NCI-H82 (cell line): ENCODE measurements at places on chromosomes 7 and 10.

DNA sequence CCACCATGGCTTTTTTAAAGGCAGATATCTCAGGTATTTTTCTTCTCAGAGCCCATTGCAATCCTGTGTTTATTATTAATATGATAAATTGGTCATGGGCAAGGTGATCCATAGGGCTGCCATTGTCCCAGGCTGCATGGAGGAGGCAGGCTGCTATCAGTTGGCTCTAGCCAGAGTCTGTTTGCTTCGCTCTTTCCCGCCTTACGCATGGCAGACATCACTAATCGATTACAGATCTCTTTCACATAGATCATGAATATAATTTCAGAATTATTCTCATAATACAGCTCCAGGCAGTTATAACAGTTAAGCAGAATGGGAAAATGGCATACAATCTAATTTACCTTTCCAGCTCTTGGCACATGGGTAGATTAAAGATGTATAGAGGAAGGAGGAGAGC lies 30.4 kb upstream of the HABP2 start:
- DNase-seq: no peak

DNA sequence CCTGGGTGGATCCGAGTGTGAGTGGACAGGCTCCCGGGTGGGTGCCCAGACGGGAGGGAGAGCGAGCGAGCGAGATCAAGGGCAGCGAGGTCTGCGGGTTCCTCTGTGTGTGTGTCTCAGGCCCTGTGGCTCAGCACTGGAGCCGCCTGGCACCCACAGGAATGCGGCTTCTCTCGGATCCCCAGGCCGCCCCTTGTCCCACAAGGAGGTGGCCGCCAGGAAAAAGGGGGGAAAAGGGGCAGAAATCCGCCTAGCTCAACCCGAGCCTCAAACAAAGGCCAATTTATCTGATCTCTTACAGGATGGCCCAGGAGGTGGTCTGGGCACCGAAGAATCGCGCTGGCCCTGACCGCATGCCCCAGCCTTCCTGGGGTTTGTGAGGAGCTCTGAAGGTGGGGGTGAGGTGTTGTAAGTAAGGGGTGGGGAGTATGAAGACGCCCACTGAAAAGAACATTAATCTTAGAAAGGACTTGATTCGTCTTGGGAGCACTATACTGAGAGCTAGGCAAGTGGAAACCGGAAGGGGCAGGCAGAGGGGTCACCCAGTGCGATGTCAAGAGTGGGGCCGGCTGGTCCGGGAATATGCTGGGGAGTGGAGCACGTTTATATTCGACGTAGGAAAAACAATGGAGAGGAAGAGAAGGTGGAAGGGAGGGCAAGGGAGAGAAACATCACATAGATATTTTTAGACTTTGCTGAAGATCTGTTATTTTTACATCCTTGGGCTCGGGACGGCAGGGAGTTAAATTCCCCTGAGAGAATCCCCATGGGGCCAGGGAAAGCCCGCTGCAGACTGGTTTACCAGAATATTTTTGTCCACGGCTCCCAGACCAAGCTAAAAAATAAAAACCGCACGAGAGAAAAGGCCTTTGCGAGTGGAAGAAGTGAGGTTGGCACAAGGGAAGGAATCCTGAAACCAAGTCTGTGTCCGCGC lies 7.2 kb downstream of the DLX5 start:
- no peak for DNase-seq

DNA sequence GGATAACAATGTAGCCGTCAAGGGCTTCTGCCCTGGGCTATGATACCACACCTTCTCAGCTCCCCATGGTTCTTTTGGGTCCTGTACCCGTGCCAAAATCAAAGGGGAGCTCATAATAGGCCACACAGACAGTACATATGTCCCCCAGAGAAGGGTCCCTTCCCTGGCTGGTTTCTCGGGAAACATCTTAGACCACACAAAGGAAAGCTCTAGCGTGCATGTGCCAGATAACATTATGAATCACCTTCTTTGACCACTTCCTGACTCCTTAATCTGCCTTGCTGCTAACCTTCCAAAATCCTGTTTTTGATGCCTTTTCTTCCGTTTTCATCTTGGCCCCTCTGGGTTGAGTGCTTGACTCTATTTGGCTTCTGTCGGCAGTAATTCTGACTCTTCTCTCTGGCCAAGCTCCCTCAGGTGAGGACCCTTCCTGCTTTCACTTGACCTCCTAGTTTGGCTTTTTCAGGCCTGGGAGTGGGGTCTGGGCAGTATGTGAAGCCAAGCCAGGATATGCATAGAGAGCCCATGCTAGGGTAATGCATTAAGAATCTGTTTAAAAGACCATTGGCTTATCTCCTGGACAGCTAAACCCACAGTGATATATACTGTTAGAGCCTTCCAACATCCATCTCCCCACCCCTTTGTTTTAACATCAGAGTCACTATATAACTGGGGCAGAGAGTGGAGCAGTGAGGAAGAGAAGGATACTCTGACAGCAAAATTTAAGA lies 84.8 kb downstream of the ANLN start:
- DNase-seq: no peak

GRCh38 chr7:12827920-12828319 lies 140.5 kb downstream of the ARL4A start:
- no peak for DNase-seq

DNA sequence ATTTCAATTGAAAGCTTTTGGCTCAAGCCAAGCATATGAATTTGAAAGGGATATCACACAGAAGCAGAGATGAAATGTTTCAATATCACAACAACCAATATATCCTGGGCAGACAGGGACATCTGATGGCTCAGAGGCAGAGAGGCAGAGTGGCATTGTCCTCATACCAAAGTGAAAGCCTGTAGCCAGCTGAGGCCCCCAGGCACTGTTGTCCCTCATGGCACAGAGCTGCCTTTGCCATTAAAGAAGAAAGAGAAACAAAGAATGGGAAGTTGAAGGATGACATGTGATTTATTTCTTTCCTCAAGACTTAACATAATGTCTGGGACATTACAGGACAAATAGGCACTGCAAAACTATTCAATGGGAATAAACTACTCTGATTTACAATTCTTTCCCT lies 504.3 kb upstream of the PCDH15 start:
- no peak for DNase-seq

GRCh38 chr7:31202801-31203200 lies 137.7 kb downstream of the NEUROD6 start:
- DNase-seq: peak; percentile 38

GRCh38 chr7:105387508-105388355 lies 989 bp downstream of the SRPK2 start:
- peak; percentile 73 for DNase-seq

DNA sequence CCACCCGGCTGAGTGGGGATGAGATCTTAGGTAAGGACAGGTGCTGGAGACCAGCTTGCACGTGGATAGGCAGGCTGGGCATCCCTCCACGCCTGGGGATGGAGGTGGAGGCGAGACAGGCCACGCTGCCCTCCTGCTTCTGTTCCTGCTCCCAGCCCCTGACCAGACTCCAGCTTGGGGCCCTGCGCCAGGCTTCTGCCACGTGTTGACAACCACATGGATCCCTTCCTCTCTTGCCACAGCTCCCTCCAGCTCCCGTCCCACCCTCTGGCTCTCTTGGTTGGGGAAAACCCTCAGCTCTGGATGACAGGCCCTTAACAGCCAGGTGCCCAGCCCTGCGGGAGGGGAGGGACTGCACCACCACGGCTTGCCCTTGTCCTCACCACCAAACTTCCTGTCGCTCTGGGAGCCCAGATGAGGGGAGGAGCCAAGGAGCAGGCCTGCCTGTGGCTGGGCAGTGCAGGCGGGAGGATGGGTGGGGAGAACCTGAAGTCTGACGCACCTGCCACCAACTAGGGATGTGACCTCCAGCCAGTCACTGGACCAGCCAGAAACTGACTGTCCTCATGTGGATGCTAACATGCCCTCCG lies 36.0 kb downstream of the KCNH2 start:
- no peak for DNase-seq

GRCh38 chr10:17233286-17233991 lies 5.4 kb downstream of the VIM start:
- no peak for DNase-seq

DNA sequence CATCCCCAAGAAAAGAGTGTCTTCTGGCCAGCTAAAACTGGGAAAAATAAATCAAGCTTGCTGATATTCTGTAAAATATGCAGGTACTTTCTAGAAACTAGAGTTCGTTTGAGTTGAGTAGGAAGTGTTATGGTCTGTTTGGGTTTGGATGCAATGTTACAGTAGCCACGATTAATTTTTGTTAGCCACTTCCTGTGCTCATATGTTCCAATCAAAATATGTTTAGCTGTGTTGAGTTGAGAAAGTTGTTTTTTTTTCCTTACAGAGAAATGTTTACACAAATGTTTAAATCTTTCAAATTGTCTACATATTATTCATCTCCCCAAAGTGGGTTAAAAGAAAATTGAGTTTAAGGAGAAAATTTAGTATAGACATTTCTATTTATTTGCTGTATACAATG lies 11.3 kb upstream of the LAMB1 start:
- no peak for DNase-seq

- DNase-seq: no peak
Measured at GRCh38 chr10:28769091-28769604, 91.8 kb downstream of the BAMBI start.

DNA sequence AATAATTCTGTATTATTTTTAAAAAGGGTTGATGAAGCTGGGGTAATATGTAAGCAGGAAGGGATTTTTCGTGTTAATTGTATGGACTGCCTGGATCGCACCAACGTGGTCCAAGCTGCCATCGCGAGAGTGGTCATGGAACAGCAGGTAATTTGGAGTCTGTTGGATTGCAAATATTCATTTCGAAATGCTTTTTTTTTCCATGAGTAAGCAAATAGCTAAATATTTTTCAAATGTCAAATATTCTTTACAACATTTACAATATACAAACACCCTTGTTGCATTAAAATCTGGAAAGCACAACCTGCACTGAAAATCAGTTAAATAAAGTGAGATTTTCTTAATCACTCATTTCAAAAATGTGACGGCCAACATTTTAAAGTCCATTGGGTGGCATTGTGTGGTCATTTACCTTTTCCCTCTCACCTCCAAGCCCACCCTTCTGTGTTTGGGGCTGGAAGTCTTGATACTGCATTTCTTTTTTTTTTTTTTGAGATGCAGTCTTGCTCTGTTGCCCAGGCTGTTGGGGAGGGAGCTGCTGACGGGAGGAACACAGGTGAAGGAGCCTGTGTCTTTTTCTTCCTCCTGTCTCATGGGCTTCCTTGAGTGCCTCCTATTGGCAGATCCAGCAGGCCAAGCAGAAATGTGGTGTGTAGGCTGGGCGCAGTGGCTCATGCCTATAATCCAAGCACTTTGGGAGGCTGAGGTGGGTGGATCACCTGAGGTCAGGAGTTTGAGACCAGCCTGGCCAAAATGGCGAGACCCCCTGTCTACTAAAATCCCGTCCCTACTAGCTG lies 66.1 kb downstream of the MCMBP start:
- DNase-seq: no peak

- DNase-seq: no peak
Measured at GRCh38 chr10:3538291-3538655, 246.7 kb downstream of the KLF6 start.

- DNase-seq: no peak
Measured at GRCh38 chr10:101850749-101851148, 7.1 kb upstream of the KCNIP2 start.

DNA sequence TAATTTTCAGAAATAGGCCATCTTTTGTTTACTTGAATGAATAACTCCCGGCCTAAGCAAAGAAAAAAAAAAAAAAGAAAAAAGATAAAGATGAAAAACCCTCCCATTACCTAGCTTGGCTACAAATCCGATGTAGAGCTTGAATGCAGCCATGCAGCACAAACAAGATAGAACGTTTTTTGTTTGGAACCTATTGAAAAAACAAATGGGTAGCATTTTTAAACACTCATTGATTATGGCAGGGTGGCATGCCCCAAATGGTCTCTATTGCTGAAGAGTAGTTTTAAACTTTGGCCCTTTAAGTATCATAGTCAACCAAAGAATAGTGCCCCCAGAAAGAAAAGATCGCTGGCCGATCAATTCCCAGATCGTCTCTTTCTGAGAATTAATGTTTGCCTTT lies 84.4 kb downstream of the VTI1A start:
- DNase-seq: no peak

- no peak for DNase-seq
Measured at GRCh38 chr10:78348411-78349164, 314.9 kb downstream of the RPS24 start.

DNA sequence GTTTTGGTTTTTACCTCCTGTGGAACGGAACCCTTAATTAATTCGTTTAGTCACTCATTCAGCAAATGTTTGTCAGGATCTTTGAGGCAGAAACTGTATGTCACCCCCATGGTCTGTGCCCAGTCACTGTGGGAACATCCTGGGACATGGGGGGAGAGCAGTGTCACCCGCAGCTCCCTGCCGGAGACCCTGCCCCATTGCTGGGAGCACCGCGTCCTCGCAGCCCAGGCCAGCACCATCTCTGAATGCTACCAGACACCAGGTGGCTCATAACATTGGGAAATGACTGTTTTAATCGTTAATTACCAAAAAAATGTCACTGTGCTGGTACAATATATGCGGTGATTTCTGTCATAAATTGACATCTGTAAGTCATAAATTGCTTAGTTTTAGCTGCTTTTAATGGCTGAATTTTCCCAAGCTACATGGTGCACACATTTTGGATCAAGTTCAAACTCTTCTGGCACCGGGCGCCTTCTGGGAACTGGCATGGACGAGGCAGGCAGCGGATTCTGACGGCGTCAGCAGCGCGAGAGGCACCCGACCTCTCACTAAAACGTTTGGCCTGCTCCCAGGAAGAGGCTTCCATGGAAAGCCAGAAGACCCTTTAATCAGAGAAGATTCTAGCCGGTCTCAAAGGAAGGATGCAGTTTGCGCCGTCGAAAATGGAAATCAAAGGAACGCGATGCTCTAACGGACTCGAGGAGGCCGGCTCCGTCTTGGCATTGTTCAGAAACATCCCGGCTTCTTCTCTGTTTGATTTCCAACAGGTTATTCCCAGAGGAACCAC lies 184.2 kb downstream of the ADARB2 start:
- DNase-seq: no peak

GRCh38 chr10:13882119-13882711 lies 295.4 kb downstream of the PRPF18 start:
- DNase-seq: no peak
